Endodermal cell (in vitro differentiated cells): ENCODE measurements at places on chromosomes 13 and 19.
A peak's percentile ranks its signal among the peaks of the same experiment; 100 is the strongest.

GRCh38 chr19:48502350-48503018, 9.2 kb downstream of the LMTK3 start:
- DNase-seq = no peak
- H3K27me3 ChIP-seq = no peaks in the 10 kb centered on the region
- no peak overlapping the region for H3K27ac ChIP-seq
- H3K4me3 ChIP-seq = peak overlapping the region; percentile 74

DNA sequence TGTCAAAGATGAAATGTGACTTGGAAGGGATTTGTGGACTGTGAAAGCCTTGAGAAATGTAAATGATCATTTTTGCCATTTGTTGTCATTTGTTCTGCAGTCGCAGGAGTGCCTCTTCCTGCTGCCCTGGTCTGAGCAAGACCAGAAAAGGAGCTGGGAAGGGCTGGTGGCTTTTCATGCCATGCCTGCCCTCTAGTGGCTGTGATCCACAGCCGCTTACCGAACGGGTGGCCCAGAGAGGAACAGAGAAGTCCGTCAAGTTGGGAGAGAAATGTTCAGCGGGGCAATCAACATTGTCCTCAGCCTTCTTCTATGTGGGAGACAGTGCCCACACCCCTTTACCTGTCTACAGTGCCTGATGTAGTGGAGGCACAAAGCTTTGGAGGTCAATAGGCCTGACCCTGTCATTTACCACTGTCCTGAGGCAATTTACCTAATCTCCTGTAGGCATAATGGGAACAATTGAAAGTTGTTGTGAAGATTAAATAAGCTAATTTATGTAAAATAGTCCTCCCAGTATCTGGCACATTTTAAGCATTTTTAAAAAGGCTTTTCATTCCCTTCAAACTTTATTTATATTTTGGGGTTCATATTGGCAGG, 224.5 kb downstream of the B3GLCT start:
- no peaks in the 10 kb centered on the region for H3K36me3 ChIP-seq
- peak; percentile 93 for DNase-seq
- H3K4me1 ChIP-seq = no peaks in the 10 kb centered on the region
- H3K27me3 ChIP-seq = no peaks in the 10 kb centered on the region
- H3K27ac ChIP-seq = no peak overlapping the region
- no peak overlapping the region for H3K4me3 ChIP-seq

DNA sequence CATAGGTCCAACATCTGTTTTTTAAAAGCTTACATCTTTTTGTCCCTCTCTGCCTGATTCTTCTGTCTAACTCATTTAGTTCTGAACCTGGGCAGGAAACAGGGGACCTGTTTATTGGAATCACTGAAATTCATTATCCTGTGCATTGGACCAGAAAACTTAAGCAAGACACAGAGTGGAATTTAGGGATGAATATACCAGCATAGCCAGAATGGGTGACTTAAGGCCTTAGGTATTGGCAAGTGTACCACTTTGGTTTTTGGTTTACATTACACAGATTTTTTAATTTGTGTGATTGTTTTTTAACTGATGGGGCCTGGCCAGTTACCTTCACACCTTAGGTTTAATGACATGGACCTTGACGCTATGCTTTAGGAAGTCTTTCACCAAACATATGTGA, 232.5 kb downstream of the GPC5 start:
- DNase-seq = no peak
- no peaks in the 10 kb centered on the region for H3K27me3 ChIP-seq
- no peaks in the 10 kb centered on the region for H3K36me3 ChIP-seq
- H3K4me3 ChIP-seq = no peak overlapping the region
- H3K4me1 ChIP-seq = no peaks in the 10 kb centered on the region

DNA sequence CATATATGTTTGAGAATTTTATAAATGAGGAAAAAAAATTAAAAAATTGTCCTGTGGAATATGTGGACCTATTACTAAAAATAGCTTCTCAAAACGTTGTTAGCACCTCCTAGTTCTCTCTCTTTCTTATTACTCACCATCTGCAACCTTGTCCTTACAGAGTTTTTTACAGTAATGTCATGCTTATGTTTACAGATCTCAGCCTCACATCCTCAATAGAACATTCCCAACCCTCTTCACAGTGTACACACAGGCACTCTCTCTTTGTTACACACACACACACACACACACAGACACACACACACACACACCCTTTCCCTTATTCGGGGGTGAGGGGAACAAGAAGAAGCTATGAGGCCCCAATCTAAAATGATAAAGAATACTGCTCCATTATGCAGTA, 197.7 kb downstream of the SLITRK6 start:
- no peak overlapping the region for H3K27ac ChIP-seq
- H3K4me1 ChIP-seq = no peaks in the 10 kb centered on the region
- H3K36me3 ChIP-seq = no peaks in the 10 kb centered on the region
- H3K27me3 ChIP-seq = no peaks in the 10 kb centered on the region

DNA sequence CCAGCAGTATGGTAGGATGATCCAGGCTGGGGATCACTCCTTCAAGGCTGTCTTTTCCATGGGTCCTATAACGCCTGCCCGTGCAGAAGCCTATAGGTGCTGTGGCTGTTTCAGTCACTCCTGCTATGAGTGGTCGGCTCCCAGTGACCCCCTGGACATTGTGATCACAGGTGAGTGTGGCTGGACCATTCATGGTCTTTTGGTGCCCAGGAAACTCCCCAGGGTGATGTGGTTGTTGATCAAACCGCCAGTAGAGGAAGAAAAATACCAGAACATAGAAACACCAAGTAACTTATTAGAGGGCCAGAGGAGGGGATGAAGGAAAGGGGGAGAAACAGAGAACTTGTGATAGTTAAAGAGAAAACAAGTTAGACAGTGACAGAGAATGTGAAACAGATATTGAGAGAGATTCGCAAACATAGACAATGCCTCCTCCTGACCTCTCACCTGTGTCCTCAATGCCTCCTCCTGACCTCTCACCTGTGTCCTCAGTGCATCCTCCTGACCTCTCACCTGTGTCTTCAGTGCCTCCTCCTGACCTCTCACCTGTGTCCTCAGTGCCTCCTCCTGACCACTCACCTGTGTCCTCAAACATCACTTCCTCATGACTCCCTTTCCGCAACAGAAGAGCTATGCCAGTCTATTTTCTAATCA, 19.4 kb downstream of the LAIR2 start:
- H3K4me1 ChIP-seq = no peaks in the 10 kb centered on the region
- H3K27me3 ChIP-seq = no peaks in the 10 kb centered on the region
- no peaks in the 10 kb centered on the region for H3K36me3 ChIP-seq
- no peak for DNase-seq
- no peak overlapping the region for H3K27ac ChIP-seq
